ENCODE measurements at places on chromosomes 7 and 10.

GRCh38 chr10:110502851-110503301 lies 5.2 kb downstream of the DUSP5 start:
- no peak for DNase-seq

DNA sequence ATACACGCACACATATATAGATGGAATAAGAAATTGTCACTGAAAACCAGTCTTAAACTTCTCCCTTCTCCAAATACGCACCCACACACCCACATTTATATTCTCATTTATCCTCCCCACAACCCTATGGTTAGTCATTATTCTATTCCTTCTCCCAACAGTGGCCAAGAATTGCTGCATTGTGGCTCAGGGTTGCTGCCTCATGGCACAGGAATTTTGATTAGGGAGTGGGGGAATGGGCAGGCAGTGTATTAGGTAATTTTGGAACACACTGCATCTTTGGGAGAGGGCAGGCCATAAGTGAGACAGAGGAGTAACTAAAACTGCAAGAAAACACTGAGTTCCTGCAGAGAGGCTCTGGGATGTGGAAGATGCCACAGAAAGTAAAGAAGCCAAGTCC lies 35.7 kb downstream of the NAPEPLD start:
- DNase-seq = no peak

DNA sequence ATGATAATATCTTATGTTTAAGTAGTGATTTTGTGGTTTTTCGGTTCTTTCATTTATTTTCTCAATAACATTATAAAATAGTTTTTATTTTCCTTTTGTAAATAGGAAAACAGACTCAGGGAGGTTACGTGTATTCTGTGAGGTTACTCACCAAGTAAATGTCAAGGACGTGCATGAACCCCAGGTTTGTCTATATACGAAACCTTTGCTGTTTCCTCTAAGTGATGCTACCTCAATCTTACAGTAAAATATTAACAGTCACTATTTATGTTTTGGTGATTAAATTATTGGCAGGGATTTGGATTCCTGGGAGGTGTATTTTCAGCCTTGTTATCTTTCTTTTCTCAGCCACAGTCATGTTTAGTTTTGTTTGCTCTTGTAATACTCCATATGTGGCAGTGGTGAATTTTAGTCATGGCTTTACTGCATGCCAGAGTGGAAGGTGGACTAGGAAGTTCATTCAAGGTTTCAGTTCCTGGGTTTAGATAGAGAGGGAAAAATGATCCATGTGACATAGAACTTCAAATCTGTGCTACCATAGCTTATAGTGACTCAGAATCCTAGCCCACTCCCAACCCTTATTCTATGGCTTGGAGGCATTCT lies 139.9 kb downstream of the ARL4A start:
- no peak for DNase-seq

DNA sequence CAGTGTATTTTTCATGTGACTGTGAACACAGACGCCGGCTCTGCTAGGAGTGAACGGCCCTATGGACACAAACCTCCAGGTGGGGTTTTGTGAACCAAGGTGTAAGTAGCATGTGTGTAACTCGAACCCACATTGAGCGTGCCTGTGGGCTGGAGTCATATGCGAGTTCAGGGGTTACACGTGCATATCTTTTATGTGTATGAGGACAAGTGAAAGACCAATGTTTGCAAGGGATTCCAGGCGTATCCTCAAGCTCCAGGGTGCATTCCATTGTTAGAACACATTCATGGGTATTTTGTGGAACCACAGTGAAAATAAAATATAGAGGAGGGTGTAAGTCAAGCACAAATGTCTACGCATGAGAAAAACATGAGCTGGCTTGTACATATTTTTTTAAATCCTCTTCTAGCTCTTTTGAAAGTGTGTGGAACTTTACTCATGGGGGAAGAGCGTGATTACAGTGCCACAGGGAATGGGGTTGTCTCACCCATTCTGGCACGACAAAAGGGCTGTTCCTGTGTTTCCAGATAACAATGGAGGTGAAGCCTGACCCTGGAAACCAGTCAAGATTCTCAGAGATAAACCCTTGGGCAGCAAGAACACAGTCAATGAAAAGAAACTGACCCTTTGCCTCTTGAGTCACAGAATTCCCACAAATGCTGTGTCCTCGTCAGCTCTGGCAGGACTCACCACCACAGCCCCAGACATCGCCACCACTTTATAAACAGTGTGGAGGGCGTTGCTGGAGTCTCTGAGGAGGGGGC lies 37.0 kb upstream of the GOT1 start:
- no peak for DNase-seq

- DNase-seq = no peak
These were observed 26.5 kb downstream of the GTF2IRD1 start for GRCh38 chr7:74479961-74480829.

- DNase-seq = no peak
These were observed 58.1 kb downstream of the HDAC9 start for GRCh38 chr7:18553605-18554003.

- DNase-seq = no peak
These were observed 132.1 kb downstream of the CCDC3 start for GRCh38 chr10:12869427-12869826.
